ENCODE measurements at places on chromosomes 6 and 20.

DNA sequence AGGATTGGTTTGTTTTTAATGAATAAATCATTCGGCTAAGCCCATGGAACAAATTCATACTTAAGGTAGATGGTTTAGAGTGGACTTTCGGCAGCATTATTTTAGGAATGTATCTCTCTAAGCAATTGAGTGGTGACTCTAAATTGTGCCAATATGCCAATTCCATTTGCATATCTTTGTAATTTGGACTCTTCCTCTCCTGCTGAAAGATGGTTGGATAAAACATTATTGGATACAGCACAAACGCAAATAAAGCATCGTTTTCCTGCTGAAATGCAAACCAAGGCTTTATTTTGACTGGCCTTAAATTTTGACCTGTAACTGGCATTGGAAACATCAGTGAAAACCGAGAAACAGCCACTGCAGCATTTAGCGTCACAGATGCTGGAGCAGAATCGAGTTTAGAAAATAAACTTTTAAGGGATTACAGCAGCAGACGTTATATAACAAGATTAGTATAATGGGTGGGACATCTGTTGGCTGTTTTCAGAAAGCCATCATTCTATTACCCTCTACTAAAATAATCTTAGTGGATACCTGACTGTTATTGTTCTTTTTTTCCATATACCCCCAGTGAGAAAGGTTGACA, 726.0 kb downstream of the KIF16B start:
- no peak for DNase-seq

DNA sequence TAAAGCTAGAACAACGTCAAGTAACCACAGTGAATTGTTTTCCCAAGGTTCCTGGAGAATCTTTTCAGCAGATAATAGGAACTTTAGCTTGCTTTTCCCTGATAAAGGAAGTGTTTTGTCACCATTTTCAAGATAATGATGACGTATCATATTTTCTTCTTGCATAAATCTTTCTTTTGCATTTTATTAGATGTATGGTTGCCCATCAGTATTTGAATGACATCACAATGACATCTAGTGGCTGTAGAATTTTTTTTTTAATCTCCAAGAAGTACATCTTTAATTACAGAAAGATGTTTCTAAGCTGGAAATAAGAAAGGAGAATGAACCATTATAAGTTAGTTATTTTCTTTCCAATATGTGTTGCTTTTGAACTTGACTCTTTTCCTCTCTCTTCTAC, 83.0 kb downstream of the CENPW start:
- no peak for DNase-seq

DNA sequence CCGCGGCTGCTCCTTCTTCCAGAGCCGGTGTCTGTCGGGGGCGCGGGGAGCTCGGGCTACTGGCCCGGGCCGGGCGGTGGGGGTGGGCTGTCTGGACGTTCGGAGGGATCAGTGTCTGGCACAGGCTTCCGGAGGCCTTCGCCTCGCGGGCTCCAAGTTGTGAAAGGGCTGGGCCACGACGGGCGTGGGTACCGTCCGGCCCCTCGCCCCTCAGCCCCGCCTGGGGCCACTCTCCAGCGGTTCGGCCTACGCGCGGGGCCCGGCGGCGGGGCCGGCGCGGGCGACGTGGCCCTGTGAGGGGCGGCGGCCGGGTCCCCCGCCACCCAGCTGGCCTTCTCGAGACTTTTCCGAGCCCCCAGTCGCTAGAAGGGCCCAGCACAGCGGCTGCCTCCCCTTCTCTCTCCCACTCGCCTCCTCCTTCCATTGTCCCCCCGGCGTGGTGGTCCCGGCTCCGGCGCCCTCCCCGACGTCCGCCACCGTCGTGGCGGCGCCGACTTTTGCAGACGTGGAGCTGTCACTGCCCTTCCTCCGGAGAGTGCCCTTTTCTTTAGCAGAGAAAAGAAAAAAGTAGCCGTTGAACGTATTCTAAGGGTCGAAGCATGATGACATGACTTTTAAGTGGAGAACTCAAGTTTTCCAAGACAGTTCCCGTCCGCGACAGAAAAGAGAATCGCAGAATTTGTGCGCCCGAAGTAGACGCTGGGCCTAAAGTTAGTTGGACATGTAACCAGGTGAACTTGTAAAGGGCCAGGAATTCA, 571 bp downstream of the ITCH start:
- DNase-seq = no peak

DNA sequence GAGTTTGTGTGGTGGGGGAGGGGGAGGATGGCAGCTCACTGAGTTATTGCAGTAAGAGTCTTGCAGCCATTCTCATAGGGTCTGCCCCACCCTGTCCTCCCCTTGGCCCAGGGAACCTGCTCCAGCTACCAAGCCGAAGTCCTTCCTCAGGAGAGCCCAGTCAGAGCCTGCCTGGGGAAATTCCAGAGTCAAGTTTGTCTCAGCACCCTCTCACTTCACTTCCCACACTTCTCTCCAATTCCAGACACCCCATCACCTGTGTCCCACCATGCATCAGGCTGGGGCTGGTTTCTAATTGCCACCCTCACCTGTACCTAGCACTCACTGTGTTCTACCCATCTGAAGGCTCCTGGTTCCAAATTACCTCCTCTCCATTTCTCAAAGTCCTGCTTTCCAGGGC, 10.3 kb upstream of the SLC22A16 start:
- DNase-seq = no peak

- no peak for DNase-seq
Measured at GRCh38 chr6:37115236-37115895, 54.6 kb upstream of the PIM1 start.

DNA sequence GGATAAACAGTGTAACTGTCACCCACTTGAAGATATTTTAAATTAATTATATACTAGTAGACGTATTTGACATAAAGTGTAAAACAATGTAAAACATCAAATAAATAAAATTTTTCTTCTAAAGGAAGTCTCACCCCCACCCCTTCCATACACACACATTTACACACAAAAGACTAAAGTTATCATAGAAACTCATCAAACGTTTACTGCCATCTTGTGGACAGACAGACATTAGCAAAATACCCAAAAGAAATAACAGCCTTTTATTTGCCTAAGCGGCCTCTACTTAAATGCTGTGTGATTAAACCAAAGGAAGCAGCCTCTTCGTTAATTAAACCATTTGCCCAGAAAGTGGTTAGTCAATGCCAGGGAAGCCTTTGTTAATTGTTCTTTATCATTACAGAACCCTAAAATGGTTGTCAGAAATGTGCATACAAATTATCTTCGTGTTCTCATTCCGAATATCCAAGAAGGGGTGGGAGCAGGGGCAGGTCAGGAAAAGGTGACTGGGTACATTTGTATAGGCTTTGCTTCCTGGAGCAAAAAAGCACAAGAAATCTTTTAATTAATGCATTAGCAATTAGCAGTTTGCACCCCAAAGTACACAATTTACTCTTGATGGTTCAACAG, 176.2 kb upstream of the SASH1 start:
- no peak for DNase-seq

DNA sequence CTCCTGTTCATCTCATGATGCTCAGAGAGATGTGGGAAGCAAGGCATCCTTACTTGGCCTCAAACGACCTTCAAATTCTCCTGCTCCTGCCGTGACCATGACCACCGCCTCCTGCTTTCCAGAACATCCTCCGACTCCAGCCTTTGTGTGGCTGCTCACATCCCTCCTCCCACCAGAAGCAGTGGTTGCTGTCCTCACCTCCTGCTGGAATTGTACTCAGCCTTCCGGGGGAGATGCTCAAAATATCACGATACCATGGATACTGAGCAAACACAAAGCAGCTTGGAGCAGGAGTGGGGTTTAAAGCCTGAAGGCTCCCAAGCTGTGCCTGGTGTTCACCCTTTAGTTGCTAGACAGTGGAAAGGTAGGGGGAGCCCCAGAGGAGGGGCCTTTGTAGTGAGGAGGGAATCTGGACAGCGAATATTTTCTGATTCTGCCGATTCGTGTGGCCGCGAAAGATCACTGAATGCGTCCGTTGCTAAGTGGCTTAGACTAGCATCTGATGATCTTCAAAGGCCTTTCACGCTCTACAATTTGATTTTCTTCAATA, 9.3 kb upstream of the DUSP22 start:
- DNase-seq = no peak
